ENCODE measurements at places on chromosomes 13 and 19.

DNA sequence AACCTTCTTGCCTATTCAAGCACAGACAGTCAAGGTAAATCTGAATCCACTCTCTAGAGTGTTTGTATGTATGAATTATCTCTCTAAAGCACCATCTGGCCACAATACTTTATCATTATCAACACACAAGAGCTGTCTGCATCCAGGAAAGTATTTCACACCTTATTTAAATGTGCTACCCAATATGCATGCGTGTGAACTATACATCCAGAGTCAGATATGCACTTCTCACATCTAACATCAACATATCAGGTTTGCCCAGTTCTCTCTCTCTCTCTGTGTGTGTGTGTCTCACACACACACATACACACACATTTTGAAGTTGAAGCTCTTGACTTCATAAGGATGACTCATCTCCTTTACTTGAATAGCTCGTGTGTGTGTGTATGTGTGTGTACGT lies 697.5 kb upstream of the PCDH20 start:
- DNase-seq: peak; percentile 78

GRCh38 chr19:46954993-46955812 lies 64.4 kb upstream of the NPAS1 start:
- no peak for DNase-seq

DNA sequence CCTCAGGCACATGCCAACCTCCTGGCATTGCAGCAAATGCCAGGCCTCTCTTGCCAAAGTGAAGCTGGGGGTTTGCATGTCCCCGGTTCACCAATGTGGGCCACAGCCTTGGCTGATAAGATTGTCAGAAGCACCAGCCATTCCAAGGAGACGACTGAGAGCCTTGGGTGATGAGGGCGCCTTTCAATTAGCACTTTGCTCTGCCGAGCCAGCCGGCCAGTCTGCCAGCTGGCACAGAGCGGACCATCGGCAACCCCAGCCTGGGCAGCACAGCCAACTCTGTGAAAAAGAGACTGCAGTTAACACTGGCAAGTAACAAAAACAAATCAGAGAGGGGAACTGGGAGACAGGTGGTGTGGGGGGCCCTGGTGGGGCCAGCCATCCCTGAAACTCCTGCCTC lies 67.3 kb downstream of the EFNB2 start:
- no peak for DNase-seq

GRCh38 chr19:40239415-40240226 lies 13.1 kb upstream of the CCNP start:
- DNase-seq: no peak

DNA sequence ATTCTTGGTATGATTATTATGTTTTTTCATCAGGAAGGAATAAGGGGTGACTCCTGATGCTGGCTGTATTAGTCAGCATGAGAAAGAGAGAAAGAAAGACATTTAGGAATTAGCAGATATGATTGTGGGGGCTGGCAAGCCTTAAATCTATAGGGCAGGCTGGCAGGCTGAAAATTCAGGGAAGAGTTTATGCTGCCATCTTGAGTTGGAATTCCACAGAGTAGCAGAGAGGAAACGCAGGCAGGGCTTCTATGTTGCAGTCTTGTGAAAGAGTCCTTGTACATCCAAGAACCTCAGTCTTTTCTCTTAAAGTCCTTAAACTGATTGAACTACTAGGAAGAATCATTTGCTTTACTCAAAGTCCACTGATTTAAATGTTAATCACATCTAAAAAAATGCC lies 262.7 kb upstream of the SLC10A2 start:
- DNase-seq: no peak

DNA sequence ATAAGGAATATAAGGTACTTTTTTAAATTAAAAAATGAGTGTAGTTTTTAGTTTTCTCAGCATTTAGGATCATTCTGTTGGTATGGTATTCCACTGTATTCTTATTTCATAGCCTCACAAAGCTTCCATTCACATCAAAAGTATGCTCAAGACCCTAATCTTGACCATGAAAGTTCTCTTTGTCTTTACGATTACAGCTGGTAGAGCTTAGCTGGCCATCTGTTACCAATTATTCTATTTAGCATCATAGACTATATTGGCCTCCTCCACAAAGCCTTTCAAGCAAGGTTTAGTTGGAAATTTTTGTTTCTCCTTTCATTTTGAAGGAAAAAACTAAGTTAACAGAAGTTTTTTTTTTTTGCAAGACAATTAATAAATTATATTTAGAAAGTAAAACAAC lies 245.1 kb downstream of the KCTD12 start:
- DNase-seq: no peak

- no peak for DNase-seq
Measured at GRCh38 chr13:110297766-110298504, 9.0 kb downstream of the COL4A1 start.

DNA sequence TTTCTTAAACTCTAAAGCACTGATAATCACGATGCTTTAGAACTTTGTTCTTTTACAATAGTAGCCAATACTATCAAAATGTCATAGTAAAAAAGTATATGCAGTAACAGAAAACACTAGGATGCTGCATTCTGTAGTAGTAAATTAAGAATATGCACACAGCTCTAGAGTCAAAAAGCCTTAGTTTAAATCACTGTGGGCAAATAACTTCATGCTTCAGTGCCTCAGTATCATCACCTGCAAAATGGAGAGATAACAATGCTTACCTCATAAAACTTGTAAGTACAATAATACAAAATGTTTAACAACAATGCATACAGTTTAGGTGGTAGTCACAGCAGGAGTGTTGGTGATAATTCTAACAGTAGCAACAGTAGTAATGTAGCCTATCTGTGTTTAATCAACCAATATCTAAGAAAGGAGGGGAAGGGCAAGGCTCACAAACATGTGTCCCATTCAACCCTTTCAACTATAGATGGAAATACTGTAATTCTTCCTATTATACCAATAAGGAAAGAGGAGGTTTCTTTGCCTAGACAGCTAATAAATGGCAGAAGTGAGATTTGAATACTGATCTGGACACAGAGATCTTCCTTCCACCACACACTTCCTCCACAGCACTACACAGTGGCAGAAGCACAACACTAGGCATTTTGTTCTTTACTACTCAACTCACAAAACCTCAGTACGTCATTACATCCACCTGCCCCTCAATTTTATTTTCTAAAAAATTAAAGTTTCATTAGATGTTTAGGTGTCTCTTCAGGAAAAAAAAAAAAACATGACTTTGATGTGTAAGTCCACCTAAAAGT lies 4.6 kb downstream of the RBM26 start:
- no peak for DNase-seq

DNA sequence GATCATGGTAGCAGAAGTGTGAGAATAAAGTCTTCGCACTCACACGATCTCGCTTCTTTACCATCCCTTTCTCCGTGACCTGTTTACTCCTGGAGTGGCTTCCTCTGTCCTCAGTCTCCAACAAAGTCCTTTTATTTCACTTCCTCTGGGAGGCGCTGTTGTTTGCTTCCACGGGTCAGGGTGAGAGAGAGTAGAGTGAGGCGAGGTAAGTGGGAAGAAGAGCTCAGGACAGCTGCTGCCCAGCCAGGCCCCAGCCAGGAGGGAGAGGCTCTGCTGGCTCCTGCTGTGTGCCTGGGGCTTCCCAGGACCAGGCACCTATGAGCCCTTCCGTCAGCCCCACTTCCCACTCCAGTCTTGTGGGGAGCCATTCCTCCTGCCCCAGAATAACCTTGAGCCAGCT lies 242.1 kb downstream of the FGF9 start:
- DNase-seq: peak; percentile 92

DNA sequence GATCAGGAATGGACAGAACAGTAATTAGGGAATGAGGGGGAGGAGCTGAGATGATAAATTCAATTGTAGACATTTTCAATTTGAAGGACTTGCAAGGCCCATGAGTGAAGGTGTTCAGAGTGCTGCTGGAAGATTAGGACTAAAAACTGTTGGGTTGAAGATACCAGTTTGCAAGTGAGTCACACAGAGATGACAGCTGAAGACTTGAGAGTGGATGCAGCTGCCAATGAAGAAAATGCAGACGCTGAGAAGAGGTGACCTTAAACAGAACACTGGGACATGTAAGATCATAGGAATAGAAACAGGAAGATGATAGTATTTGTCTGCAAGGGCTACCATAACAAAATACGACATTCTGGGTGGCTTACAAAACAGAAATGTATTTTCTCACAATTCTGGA lies 1716.5 kb upstream of the SLC10A2 start:
- no peak for DNase-seq

DNA sequence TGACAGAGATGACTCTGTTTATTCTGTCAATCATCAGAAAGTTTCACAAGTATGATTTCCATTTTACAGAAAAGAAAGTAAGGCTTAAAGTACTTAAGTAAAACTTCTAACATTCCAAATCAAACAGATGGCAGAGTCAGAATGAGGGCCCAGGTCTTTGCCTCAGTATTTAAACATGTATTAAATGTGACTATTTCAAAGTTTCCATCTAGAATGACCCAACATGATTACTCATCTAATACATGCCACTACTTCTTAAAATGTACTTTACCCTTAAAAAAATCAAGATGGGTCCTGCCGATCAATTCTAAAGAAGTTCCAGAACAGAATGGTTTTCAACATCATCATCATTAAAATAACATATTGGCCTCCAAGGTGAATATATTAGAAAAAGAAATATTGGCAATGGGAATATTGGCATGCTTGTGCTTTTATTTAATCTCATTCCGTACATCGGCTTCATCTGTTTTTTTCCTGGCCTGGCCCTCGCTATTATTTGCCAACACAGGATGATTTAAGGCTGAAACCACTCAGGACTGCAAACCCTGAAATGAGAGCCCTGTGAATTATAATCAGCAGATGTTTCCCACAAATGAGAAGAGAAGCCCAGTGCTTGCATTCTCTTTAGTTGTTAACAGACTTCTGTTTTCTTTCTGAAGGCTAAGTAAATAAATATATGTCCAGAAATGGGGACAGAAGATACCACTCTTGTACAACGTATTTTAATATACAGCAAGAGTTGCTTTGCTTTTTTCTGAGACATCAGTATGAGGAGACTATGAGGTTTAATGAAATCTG lies 340.0 kb downstream of the DNAJC15 start:
- DNase-seq: no peak

GRCh38 chr13:36526897-36527296 lies 94.6 kb downstream of the CCNA1 start:
- DNase-seq: peak; percentile 73

- DNase-seq: no peak
Measured at GRCh38 chr13:45896285-45896684, 44.7 kb upstream of the SIAH3 start.

DNA sequence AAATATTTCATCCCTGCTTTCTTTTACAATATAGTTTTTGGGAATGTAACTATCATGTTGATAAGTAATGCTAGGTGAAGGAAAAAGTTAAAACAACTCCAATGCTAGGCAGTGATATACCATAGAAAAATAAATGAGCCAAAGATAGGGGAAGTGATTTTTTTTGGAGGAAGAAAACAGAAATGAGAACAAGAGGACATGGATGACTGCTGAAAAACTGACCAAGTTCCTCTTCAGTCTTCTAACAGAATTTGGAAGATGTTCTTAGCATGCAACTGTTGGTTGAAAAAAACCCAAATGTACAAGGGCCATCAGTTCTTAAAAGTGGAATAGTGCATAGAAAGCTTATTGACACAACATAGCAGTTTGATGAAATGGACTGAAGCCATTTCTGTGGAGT lies 262.5 kb upstream of the STARD13 start:
- no peak for DNase-seq

GRCh38 chr19:31312009-31312676 lies 37.1 kb downstream of the TSHZ3 start:
- DNase-seq: no peak

GRCh38 chr19:46133777-46134241 lies 9.3 kb upstream of the IGFL3 start:
- no peak for DNase-seq

GRCh38 chr19:18408053-18408476 lies 10.6 kb upstream of the LRRC25 start:
- peak; percentile 68 for DNase-seq

GRCh38 chr13:95957331-95957730 lies 95.9 kb downstream of the UGGT2 start:
- DNase-seq: no peak

GRCh38 chr13:24119626-24120508 lies 40.7 kb upstream of the SPATA13 start:
- DNase-seq: no peak

DNA sequence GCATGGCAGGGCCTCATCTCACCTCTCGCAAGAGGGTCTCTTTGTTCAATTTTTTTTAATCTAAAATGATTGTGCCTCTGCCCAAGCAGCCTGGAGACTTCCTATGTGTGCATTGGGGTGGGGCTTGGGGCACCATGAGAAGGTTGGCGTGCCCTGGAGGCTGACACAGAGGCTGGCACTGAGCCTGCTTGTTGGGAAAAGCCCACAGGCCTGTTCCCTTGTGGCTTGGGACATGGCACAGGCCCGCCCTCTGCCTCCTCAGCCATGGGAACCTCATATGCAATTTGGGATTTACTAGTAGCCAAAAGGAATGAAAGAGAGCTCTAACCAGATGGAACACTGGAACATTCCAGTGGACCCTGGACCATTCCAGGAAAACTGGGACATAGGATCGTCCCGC lies 8.0 kb downstream of the FXYD3 start:
- DNase-seq: no peak

GRCh38 chr13:50990818-50991506 lies 81.4 kb downstream of the RNASEH2B start:
- DNase-seq: no peak

DNA sequence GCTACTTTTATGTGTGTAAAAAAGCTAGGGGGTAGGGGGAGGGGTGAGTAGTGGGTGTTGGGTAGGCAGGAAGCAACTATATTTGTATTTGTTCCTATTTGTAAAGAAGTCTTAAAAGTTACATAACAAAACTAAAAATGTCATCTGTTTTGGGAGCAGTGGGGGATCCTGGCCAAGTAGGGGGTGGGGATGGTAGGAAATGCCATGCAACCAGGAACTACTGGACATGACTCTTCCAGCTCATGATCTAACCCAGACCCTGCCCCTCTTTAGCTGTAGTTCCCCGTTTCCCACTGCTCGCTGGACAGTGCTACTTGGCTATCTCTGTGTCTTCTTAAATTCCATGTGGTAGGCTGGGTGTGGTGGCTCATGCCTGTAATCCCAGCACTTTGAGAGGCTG lies 3.2 kb downstream of the GTF3A start:
- DNase-seq: no peak
